ENCODE measurements at places on chromosomes 7 and 10. TPM values are rescaled to one million over a fixed set of nuclear protein-coding genes. Genes with fewer than 3 reads are reported as not detected.

Gene FAM237B
- not detected for total RNA-seq

GRCh38 chr10:101379663-101380352, 25.8 kb downstream of the BTRC start:
- no peak for DNase-seq
- no peak overlapping the region for H3K4me3 ChIP-seq
- no peaks in the 10 kb centered on the region for H3K27me3 ChIP-seq

DNA sequence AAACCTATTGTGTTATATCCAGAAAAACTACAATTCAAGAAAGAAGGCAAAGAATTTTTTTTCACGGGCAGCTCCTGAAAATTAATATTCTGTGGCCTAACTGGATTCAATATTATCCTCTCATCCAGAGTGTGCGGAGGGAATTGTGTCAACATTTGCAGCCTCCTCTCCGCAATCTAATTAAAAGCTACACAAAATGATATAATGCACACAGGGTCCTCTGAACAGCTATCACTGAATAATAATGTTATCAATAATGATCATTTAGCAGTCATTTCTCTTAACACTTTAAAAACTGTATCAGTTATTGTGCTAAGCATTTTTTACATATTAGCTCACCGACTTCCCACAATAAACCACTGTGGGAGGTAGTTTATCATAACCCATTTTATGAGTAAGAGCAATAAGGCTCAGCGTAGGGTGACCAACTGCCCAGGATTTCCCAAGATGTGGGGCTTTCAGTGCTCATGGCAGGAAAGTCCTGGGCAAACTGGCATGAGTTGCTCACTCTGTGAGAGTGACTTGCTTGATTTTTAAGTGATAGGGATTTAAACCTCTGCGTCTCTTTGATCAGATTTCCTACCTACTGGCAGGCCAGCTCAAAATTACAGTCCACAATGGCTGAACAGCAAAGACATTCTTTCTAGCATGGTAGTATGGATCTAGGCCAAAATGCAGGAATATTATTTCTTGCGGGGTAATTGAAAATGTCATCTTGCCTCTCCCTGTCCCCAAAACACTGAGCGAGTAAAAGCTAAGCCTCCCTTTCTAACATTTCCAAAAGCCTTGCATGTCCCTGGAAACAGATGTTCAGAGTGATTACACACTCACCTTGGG, 65.7 kb downstream of the AOAH start:
- peak; percentile 16 for DNase-seq
- no peaks in the 10 kb centered on the region for H3K36me3 ChIP-seq
- H3K27ac ChIP-seq: peak overlapping the region; percentile 68
- no peaks in the 10 kb centered on the region for H3K27me3 ChIP-seq

DNA sequence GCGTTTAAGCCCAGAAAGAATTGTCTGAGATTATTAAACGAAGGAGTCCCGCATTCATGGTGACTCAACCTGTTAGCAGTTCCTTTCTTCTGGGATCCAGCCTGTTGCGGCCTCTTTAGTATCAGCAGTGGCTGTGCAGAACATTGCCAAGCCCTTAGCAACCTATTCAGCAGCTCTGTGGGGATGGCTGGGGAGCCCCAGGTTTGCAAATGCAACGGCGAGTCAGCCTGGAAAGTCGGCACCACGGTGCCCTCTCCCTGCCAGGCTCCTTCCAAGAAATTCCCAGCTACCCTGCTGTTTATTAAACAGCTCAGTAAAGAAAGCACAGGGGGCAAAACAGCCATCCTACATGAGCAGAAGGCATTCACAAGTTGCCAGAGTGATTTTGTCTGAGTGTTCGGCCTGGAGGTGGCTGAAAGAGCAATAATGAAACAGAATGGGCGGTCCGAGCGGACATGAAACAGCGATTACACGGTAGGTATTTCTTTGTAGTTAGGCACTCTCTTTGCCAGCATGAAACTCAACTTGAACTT, 198.3 kb downstream of the BAMBI start:
- no peak overlapping the region for H3K4me3 ChIP-seq
- no peaks in the 10 kb centered on the region for H3K27me3 ChIP-seq
- no peak for DNase-seq
- no peaks in the 10 kb centered on the region for H3K4me1 ChIP-seq
- H3K36me3 ChIP-seq: no peaks in the 10 kb centered on the region
